ENCODE measurements at places on chromosomes 3 and 15. TPM values are rescaled to one million over a fixed set of nuclear protein-coding genes. Genes with fewer than 3 reads are reported as not detected.

The IGF2BP2 gene
- 0.05 TPM for total RNA-seq

The IL17RC gene
- 0.27 TPM for total RNA-seq

The CFAP91 gene
- not detected for total RNA-seq

The CLDN18 gene
- total RNA-seq: not detected

The FBLN2 gene
- total RNA-seq: not detected

The FRMD4B gene
- total RNA-seq: 78.0 TPM

The A4GNT gene
- not detected for total RNA-seq

The TMEM108 gene
- total RNA-seq: not detected

The LIPH gene
- not detected for total RNA-seq

The FRG2C gene
- total RNA-seq: not detected

The DZIP1L gene
- 0.16 TPM for total RNA-seq

The AHSG gene
- total RNA-seq: not detected

The SOX2 gene
- not detected for total RNA-seq

The FGF12 gene
- not detected for total RNA-seq

The AGBL1 gene
- 0.14 TPM for total RNA-seq

The LAMB2 gene
- 0.34 TPM for total RNA-seq

The SLCO3A1 gene
- 26.3 TPM for total RNA-seq

The FAM43A gene
- total RNA-seq: 6.9 TPM

The AADACL2 gene
- not detected for total RNA-seq

The MAP1A gene
- 1.9 TPM for total RNA-seq

The FANCD2 gene
- total RNA-seq: 54.4 TPM

The SLC2A2 gene
- total RNA-seq: not detected

The ANKDD1A gene
- 2.5 TPM for total RNA-seq

The PLCB2 gene
- 96.3 TPM for total RNA-seq

The SPRED1 gene
- 0.46 TPM for total RNA-seq

The IGSF11 gene
- total RNA-seq: not detected

The MRAS gene
- not detected for total RNA-seq

The ASB7 gene
- total RNA-seq: 19.9 TPM

The VGLL3 gene
- not detected for total RNA-seq

The TRH gene
- total RNA-seq: not detected

The ANKRD63 gene
- 0.41 TPM for total RNA-seq

The RAD51 gene
- total RNA-seq: 53.8 TPM

The TMC3 gene
- total RNA-seq: not detected

The MBD4 gene
- 41.9 TPM for total RNA-seq

The AADAC gene
- not detected for total RNA-seq

The SH2D7 gene
- total RNA-seq: not detected

The ERICH6 gene
- 0.39 TPM for total RNA-seq

The CATSPER2 gene
- total RNA-seq: 9.8 TPM

The UROC1 gene
- not detected for total RNA-seq

The KLHL40 gene
- total RNA-seq: not detected

The SATB1 gene
- total RNA-seq: 831 TPM

The GOLGA8J gene
- total RNA-seq: not detected

The ARHGEF26 gene
- 0.18 TPM for total RNA-seq

The DET1 gene
- 1.5 TPM for total RNA-seq

The IMPG2 gene
- 0.05 TPM for total RNA-seq

The GCHFR gene
- total RNA-seq: 43.7 TPM

The SNTN gene
- not detected for total RNA-seq

The FSTL1 gene
- 0.16 TPM for total RNA-seq

The THOC7 gene
- 107 TPM for total RNA-seq

The REC114 gene
- not detected for total RNA-seq

The FES gene
- 51.9 TPM for total RNA-seq

The MYZAP gene
- total RNA-seq: not detected

The TGM4 gene
- not detected for total RNA-seq
